ENCODE measurements at places on chromosomes 3 and 15. TPM values are rescaled to one million over a fixed set of nuclear protein-coding genes. Genes with fewer than 3 reads are reported as not detected.
A peak's percentile ranks its signal among the peaks of the same experiment; 100 is the strongest.

- no peak for DNase-seq
Observed at GRCh38 chr15:38490242-38490922, 36.5 kb downstream of the FAM98B start.

- peak; percentile 40 for DNase-seq
Observed at GRCh38 chr3:141920701-141921100, 44.3 kb downstream of the ATP1B3 start.

- no peak for DNase-seq
Observed at GRCh38 chr3:129230311-129231019, 18.9 kb upstream of the COPG1 start.

- no peak for DNase-seq
Observed at GRCh38 chr3:5069627-5070026, 52.5 kb upstream of the ARL8B start.

DNA sequence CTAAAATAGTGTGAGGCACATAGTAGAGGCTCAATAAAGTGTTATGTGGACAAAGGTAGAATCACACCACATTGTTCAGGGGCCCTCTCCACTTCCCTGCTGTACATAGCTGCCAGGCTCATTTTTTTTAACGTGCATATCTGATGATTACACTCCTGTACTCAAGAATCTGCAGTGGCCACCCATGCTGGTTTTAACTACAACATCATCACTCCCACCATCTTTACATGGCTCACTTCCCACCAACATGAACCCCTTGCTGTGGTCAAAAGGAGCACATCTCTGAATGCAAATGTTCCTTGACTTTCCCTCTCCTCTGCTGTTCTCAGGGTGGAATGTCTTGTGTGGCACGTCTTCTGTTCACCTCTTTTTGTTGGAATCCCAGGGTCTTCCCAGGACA, 76.7 kb downstream of the FEM1B start:
- DNase-seq: no peak

DNA sequence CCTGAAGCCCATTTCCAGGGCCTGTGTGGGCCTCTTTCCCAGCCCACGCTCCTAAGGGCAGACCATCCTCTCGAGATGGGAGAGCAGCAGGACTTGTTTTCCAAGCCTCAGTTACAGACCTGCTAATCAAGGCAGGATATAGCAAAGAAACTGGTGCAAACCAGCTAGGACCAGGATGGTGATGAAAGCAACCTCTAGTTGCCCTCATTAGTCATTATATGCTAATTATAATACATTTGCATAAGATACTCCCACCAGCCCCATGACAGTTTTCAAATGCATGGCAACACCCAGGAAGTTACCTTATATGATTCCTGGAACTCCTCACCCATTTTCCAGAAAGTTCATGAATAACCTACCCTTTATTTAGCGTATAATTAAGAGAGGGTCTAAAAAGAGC, 34.4 kb upstream of the TRH start:
- DNase-seq: no peak

DNA sequence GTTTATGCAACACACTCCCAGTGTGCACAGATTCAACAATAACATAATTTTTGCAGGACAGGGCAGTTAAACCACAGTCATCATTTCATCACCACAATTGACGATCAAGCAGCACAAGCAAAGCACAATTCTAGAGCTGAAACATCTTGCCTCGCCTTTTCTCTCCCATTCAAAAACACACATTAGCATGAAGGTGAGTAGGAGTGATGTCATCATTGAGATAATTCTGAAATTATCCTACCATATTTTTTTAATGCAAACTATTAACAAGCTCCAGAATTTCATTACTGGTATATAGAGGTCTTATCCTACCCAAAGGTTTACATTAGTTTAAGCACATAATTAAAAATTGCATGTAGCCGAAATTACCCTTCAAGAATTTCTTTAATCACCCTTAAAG, 3.5 kb downstream of the IGDCC3 start:
- no peak for DNase-seq

The NOX5 gene
- 0.20 TPM for total RNA-seq

The SPATA12 gene
- not detected for total RNA-seq

The FBN1 gene
- total RNA-seq: 189 TPM

The LRRC31 gene
- total RNA-seq: 0.50 TPM

The ZBTB47 gene
- 23.8 TPM for total RNA-seq

The NAALADL2 gene
- 19.1 TPM for total RNA-seq
